Kidney epithelial cell (primary cell): ENCODE measurements at places on chromosomes 1 and 21.

DNA sequence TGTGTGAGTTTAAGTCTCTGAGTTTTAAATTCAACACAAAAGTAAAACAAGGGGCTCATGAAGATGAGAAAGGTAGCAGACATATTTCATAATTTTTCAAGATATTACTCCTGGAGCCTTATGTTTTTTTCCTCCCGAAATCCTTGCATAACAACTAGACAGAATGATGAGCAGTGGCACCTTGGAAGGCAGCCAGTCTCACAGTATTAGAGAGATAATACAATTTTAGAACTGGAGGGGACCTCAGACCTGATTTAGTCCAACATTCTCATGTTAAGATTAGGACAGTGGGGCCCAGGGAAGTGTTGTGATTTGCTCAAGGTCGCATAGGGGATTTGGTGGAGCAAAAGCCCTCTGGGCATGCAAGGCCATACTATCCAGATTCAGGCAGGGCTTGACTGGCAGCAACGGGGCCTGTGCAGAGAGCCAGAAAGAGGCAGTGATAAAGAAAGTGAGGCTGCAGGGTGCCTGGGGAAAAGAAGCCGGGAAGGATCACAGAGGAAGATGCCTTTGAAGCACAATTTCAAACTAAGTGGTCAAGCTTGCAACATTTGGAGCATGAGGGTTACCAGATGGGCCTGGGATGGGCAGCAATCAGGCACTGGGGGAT, 31.4 kb upstream of the BCL9 start:
- DNase-seq: no peak

GRCh38 chr21:28779914-28780313, 212.8 kb downstream of the LTN1 start:
- no peak for DNase-seq

DNA sequence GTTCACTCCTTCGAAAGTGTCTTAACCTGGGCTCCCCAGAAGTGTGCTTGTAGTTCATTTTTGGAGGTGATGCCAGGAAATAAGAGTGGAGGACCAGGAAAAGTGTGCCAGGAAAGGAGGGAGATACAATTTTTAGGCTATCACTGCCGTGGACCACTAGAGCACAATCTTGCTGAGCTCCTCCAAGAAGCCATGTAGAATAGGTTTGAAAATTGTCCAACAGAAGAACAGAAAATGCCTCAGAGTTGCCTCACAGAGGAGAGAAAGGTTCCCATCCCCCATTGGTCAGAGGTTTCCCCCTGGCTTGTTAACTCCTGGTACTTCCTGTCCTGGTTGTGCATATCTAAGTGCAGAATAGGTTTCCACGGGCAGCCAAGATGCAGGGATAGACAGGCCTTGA, 41.6 kb downstream of the CATSPERE start:
- no peak for DNase-seq

DNA sequence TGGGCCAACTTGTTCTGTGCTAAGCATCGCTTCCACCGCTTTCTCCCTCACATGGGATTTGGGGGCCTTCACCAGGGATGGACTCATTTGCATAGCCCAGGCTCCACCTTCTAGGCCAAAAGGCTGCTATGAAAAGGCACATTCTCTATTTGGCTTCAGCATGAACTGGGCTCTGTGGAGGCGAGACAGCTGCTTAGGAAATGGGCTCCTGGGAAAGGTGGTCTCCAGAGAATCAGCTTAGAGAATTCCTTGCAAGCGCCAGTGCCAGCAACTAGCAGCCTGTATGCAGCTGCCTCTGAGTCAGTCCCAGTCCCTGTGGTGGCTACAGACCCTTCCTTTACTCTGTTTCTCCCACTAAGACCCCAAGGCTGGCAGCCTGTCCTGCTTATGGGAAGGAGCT, 214.5 kb downstream of the HIVEP3 start:
- DNase-seq: no peak

DNA sequence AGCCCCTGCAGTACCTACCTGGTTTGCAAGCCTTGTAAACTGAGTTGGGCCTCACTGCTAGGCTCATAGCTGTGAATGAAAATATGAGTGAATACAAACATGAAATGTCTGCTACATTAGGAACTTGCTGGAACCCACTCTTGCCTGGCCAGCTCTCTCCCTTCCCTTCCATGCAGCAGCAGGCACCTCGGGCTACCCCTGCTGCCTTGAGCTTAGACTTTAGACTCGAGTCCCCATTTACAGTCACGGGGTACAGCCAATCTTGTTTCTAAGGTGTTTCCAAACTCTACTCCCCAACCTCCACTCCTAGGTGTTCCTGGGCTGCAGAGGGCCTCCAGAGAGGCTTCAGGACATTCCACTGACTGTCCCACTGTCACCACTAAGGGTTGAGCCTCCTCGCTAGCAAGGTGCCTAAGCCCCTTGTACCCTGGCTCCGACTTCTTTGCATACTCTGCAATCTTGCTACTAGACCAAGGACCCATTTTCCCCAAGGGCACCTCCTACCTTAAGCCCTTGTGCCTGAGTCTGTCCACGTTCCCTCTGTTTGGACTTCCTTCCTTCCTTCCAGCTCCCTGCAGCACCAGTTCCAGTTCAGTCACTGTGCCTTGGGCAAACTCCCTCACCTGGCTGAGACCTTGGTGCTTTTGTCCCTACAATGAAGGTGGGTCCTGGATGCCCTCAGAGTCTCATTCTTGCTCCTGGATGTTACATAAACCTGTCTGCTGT, 36.9 kb downstream of the CDK18 start:
- DNase-seq: no peak

GRCh38 chr1:98991127-98992012, 13.3 kb downstream of the PLPPR5 start:
- DNase-seq: peak; percentile 94

DNA sequence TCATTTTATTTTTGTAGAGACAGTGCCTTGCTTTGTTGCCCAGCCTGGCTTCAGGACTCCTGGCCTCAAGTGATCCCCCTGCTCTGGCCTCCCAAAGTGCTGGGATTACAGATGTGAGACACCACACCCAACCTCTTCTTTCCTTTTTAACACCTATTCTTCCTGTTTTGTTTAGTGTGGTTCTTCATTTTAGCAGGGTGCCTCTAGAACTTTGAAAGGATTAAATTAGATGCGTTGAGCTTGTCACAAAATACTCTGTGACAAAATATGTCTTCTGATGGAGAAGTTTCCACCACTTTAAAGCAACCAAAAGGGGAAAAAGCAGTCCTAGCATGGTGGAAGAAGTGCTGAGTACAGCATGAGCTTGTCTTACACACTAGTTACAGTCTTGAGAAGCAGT, 42.0 kb downstream of the CDC14A start:
- DNase-seq: no peak

DNA sequence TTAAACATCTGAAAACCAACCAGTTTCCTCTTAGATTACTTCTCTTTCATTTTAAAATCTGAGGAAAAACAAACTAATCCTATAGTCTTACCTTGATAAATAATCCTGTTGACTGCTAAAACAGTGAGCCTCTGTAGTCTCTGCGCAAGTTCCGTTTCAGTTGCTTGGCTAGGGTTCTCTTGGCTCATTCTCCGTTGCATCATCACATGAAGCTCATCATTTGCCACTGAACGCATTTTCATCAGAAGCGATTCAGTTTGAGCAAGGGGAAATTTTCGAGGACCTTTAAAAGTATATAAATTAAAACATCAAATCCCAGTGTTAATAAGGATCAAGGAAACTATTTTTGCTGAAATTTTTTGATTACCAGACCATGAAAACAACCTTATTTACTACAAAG, 96.7 kb upstream of the GNG4 start:
- no peak for DNase-seq

DNA sequence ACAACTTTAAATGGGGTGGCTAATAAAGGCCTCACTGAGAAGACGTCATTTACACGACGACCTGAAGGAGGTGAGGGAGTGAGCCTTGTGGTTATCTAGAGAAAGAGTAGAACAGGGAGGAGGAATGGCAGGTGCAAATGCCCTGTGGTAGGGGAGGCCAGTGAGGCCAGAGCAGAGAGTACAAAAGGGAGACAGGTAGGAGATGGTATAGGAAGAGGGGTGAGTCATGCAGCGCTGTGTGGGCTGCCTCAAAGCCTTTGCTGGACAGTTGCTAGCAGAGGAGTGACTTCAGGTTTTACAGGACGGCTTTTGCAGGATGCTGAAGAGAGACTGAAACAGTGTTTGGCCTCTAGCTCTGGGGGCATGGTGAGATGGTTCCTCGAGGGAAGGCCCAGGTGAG, 116.0 kb downstream of the IER5 start:
- DNase-seq: no peak

- no peak for DNase-seq
Measured at GRCh38 chr1:45928486-45929205, 125.2 kb downstream of the MAST2 start.

- no peak for DNase-seq
Measured at GRCh38 chr1:176839216-176839615, 325.3 kb downstream of the ASTN1 start.

DNA sequence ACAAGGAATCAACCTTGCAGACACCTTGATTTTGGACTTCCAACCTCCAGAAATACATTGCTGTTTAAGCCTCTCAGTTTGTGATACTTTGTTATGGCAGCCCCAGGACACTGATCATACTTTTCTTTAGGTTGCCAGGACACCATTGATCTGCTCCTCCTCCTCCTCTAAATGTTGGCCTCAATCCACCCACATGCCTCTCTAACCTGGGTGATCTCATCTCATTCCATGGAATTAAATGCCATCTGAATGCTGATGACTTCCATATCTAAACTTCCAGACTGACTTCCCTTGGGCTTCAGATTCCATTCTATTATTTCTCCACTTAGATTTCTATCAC, 7.4 kb upstream of the PPP1R15B start:
- no peak for DNase-seq

- no peak for DNase-seq
Measured at GRCh38 chr1:41517062-41517438, 32.6 kb upstream of the EDN2 start.

- no peak for DNase-seq
Measured at GRCh38 chr1:31715873-31716220, 12.0 kb upstream of the COL16A1 start.

GRCh38 chr21:45867671-45868081, 113.9 kb upstream of the COL6A1 start:
- no peak for DNase-seq

DNA sequence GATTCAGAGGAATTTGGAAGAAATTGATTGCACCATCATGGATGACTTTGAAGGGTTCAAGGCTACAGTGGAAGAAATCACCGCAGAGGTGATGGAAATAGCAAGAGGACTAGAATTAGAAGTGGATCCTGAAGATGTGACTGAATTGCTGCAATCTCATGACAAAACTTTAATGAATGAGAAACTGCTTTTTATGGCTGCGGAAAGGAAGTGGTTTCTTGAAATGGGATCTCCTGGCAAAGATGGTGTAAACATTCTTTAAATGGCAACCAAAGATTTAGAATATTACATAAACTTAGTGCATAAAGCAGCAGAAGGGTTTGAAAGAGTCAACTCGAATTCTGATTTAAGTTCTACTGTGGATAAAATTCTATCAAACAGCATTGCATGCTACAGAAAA, 698.6 kb downstream of the PLA2G4A start:
- no peak for DNase-seq

DNA sequence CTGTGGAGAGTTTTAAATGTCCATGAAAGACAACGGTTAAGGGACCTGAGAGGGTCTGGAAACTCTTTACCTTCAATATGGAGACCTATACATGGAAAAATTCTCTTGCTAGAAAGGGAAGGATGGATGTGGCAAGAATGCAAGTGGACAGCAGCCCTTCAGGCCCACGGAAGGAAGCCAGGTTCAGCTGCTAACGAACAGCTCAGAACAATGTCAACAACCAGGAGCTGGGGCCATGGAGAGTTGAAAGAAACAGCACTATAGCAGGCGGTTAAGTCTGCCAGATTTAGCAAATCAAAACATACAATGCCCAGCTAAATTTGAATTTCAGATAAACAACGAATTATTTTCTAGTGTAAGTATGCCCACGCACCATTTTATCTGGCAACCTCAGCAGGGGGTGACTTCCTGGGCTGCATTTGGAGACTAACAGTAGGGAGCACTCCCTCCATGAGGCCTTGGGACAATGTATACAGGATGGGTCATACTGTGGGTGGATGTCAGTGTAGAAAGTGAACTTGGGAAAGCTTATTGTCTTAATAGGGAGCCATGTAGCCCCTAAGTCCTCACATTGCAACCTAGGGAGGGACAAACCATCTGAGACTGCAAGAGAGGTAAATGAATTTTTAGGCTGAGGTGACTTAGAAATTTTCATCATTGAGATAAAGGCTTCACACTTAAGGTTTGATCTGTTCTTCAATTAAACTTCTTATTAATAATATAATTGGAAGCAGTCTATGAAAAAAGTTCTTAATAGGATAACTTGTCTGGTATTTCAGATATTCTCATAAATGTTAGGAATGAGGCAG, 7.8 kb upstream of the H3-3A start:
- no peak for DNase-seq

- no peak for DNase-seq
Measured at GRCh38 chr21:37381883-37382585, 15.5 kb downstream of the DYRK1A start.

- DNase-seq: no peak
Measured at GRCh38 chr1:199619223-199619622, 408.3 kb upstream of the NR5A2 start.

DNA sequence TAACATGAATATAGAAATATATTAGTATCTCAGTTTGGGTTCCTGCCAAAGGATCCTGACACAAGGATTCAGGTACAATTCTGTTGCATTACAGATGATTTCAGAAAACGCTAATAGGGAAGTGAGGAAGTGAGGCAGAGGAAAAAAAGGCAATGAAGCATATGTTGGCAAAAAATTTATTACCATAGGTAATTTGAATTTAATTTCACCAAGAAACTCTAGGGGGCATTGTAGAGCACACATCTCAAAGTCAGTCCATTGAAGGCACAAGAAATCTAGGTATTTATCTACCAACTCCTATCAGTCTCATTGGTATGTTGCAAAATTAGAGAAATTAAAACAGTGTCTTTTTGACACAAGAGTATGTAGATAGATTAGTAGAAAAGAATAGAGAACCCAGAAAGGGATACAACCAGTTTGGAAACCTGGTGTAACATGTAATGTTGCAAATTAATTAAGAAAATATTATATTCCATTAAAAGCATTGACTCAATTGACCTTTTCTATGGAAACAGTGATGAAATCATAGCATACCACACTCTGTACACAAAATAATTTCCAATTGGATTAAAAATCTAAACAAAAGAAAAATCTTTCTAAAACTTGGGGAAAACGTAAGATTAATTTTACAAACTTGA, 104.9 kb upstream of the SNX7 start:
- DNase-seq: no peak

GRCh38 chr1:150165622-150166612, 16.2 kb downstream of the PLEKHO1 start:
- no peak for DNase-seq
